ENCODE measurements at places on chromosomes 3 and 15.

- no peak for DNase-seq
Observed at GRCh38 chr3:57706462-57706861, 13.6 kb upstream of the DENND6A start.

- no peak for DNase-seq
Observed at GRCh38 chr15:89412905-89413411, 78.3 kb upstream of the POLG start.

DNA sequence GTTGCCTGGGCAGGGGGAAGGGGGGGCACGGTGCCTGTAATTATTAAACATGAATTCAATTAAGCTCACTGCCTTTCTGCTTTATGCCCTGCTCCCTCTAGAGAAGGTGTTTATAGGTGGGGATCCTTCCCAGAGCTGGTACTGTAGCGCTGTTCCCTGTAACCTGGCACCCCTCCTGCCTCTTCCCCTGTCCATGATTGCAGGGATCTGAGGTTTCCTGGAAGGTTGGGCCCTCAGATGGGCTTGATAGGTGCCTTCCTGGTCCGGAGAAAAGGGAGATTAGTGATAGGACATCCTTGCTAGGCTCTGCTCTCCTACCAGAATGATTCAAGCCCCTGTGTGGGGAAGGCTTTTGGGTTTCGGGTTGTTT is 2.1 kb upstream of the FAM131A start:
- no peak for DNase-seq

DNA sequence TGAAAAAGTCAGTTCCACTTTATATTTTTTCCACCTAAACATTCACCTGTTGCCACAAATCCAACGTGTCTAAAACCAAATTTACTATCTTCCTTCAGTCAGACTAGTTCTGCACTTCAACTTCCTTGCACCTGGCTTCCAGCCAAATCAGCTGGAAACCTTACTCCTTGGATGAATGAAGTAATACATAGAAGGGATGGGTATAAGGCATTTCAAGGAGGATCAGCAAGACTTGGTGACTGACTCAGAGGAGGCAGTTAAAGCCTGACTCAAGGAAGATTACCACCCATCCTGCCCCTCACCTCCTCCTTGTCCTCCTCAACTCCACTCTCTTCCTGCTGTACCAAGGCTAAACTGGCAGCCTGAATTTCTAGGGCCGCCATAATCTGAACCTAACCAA is 37.1 kb downstream of the QTRT2 start:
- DNase-seq = no peak

DNA sequence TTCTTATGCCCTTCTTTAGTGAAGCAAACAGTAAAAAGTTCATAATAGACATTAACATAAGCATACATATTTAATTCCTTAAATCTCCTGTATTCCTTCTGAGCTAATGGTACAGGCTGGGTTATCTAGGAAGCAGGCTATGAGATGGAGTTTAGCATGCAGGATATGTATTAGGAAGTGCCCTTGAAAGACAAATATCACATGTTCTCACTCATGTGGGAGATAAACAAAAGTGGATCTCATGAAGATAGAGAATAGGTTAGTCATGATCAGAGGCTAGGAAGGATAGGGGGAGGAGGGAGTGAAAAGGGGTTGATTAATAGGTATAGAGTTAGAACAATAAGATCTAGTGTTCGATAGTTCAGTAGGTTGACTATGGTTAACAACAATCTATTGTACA is 105.4 kb downstream of the CLASP2 start:
- DNase-seq = no peak

- DNase-seq = no peak
Observed at GRCh38 chr3:62151591-62151990, 221.8 kb downstream of the FEZF2 start.

DNA sequence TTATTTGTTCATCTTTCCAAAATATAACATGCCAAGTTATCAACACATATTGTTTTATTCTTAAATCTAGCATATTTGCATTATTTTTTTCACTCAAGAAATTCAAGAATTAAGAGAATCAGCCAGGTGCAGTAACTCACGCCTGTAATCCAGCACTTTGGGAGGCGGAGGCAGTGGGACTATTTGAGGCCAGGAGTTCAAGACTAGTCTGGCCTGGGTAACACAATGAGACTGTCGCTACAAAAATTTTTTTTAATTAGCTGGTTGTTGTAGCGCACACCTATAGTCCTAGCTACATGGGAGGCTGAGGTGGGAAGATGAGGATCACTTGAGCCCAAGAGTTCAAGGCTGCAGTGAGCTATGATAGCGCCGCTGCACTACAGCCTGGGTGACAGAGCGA is 10.5 kb downstream of the DCUN1D1 start:
- no peak for DNase-seq

GRCh38 chr3:38601956-38602550 is 47.4 kb downstream of the SCN5A start:
- no peak for DNase-seq

DNA sequence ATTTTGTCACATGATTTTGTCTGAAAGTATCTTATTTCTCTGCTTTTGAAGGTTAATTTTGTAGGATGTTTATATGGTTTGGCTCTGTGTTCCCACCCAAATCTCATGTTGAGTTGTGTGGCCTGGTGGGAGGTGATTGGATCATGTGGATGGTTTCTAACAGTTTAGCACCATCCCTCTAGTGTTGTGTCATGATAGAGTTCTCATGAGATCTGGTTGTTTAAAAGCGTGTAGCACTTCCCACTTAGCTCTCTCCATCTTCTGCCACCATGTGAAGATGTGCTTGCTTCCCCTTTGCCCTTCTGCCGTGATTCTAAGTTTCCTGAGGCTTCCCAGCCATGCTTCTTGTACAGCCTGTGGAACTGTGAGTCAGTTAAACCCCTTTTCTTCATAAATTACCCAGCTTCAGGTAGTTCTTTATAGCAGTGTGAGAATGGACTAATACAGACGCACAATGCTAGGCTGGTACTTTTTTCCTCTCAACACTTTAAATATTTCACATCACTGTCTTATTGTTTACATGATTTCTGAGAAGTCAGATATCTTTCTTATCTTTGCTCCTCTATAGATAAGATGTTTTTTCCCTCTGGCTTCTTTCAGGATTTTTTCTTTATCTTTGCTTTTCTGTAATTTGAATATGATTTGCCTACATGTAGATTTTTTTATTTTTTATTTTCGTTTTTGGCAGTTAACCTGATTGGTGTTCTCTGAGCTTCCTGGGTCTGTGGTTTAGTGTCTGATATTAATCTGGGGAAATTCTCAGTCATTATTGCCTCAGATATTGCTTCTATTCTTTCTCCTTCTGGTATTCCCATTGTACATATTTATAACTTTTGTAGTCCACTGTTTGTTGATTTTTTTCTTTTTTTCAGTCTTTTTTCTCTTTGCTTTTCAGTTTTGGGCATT is 22.2 kb downstream of the BTD start:
- DNase-seq = no peak

- no peak for DNase-seq
Observed at GRCh38 chr3:168249205-168249549, 153.5 kb upstream of the GOLIM4 start.

DNA sequence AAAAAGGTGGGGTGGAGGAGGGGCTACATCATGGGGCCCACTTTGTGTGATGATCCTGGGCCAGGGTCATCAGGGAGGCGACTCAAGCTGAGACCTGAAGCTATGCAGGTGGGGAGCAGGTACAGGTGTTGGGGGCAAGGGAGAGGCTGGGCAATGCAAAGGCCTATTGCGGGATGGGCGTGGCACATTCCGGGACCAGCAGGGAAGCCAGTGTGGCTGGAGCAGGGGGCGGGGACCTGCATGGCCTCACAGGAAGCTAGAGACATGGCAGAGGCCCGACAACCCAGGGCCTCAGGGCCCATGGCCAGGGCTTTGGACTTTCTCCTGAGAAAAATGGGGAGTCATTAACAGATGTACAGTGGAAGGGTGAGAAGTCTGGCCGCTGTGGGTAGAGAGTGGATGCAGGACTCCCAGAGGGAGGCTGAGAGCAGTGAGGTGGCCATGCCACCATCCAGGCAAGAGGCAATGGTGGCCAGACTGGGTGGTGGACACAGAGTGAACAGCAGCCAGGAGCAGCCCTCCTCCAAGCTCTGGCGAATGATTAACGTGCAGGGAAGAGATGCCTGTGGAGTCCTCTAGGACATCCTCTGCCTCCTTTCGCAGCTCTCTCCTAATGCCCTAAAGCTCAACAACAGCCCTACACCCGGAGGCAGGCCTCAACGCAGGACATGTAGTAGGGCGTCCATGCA is 122.6 kb upstream of the ATP2B2 start:
- no peak for DNase-seq

- DNase-seq = no peak
Observed at GRCh38 chr3:177358977-177359592, 161.8 kb upstream of the TBL1XR1 start.

GRCh38 chr3:195549931-195550519 is 6.9 kb upstream of the PPP1R2 start:
- peak; percentile 68 for DNase-seq

GRCh38 chr3:87822563-87822962 is 236.2 kb downstream of the CGGBP1 start:
- no peak for DNase-seq

DNA sequence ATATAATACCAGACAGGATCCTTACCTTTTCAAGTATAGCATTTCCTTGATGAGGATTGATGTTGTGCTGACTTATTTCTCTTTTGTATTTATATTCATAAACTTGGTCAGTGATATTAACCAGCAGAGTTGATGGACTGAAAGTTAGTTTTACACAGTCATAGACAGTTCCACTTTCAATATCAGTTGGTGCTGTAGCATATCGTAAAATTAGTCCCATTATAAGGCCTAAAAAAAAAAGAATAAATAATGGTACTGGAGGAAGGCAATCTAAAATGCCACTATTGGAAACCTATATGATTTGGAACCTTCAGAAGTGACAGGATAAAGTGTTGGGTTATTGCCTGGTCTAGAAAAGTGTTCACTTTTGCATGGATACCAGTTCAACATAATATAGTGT is 16.3 kb downstream of the SLC9A9 start:
- no peak for DNase-seq

GRCh38 chr3:165181556-165181955 is 14.6 kb downstream of the SLITRK3 start:
- DNase-seq = no peak

GRCh38 chr3:66199089-66199473 is 21.7 kb upstream of the SLC25A26 start:
- DNase-seq = no peak

- DNase-seq = no peak
Observed at GRCh38 chr3:195460091-195460713, 17.4 kb upstream of the ACAP2 start.

DNA sequence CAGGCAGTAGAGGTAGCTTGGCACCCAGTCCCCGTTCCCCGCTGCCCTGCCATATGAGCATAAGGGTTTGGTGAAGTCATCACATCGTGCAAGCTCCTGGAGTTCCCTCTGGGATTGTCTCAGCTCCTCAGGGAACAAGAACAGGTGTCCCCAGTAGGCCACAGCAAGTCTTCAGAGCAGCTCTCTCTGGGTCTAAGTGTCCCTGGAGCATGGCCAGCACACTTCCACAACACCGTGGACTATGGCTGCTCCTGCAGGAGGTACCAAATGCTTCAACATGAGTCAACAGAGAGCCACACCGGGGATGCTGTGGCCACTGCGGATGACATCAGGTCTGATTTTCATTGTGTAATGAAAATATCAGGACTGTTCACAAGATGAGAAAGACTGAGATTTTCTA is 23.1 kb downstream of the ABHD6 start:
- no peak for DNase-seq

- no peak for DNase-seq
Observed at GRCh38 chr3:25906132-25906906, 116.4 kb downstream of the OXSM start.

- DNase-seq = no peak
Observed at GRCh38 chr15:80949756-80950155, 39.9 kb downstream of the MESD start.

GRCh38 chr3:139909811-139910210 is 25.2 kb upstream of the CLSTN2 start:
- no peak for DNase-seq

DNA sequence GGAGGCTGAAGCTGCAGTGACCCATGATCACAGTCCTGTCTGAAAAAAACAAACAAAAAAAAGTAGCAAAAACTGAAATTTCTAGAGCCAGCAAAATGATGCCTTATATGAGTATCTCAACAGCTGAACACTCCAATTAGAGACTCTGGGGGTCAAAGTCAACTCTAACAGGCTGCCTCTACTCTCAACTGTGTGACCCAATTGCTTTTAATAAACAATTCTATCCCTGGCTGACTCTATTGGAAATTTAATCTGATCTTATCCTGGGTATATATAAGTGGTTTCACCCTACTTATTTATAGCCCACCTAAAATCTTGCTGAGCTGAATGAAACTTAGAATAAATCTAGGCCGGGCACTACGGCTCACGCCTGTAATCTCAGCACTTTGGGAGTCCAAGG is 29.0 kb downstream of the SMARCC1 start:
- DNase-seq = no peak

- DNase-seq = no peak
Observed at GRCh38 chr3:30668051-30668609, 61.7 kb downstream of the TGFBR2 start.

GRCh38 chr3:174955513-174956016 is 96.4 kb downstream of the NAALADL2 start:
- no peak for DNase-seq

DNA sequence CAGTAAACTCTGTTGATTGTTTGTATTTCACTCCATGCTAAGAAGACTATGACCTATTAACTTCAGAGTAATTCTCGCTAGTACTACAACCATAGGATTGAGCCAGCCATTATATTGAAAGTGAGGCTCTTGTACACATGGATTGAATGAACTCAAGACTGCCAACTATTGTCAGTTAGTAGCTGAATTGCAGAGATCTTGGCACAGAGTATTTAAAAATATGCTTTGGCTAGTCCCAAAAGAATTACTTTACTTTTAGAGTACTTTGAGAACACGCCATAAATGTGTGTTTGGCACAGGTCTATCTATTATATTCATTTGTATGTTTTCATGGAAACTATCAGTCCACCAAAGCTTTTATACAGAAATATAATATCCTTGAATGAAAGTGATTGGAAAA is 226.7 kb upstream of the DCBLD2 start:
- DNase-seq = no peak

DNA sequence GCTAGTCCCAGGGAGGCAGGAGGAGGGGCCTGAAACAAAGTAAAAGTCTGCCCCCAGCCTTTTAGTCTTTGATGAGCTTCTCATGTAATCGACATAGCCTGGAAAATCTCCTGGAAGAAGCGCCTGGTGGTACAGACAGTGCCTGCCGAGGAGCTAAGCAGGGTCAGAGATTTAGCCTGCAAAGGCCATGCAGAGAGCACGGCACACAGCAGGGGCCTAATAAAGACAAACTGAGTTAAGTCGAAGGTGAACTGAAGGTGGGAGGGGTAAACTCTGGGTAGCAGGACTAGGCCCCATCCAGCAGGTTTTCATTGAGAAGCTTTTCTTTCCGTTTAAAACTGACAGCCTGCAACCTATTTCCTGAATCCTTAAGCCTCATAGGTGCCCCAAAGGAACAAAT is 115.5 kb upstream of the ABHD17C start:
- no peak for DNase-seq
